ENCODE measurements at places on chromosomes 4 and X. TPM values are rescaled to one million over a fixed set of nuclear protein-coding genes. Genes with fewer than 3 reads are reported as not detected.

- H3K4me1 ChIP-seq: peaks cover 12% of the 10 kb centered on the region
These were observed 1.6 kb upstream of the APBB2 start for GRCh38 chr4:41215969-41216293.

DNA sequence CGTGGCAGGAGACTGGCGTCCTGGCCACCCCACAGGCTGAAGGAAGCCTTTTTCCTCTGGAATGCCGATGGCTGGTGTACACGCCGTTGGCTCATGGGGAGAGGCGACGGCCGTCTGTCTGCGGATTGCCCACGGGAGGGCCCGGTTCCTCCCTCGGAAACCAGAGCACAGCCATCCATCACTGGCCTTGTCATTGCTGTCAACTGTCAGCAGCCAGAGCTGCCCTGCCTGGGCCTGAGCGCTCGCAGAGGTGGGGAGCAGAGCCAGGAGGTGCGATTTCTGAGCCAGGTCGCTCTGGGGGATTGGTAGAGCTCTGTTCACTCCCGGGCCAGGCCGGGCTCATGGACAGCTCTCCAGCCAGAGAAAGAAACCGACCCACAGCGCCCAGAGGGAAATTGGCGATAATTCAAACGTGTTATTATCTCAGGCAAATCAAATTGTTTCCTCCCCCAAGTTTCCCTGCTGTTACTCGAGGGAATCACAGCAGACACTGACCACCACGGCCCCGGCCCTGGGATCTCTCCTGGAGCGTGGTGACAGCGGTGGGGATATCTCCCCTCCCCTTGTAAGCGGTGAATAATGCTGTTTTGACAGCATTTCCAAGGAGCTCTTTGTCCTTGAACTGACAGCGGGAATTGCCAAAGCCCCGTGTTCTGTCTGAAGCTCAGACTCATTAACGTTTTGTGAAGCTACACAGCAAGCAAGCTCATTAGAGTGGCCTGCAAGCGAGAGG lies 220.9 kb upstream of the PSAPL1 start:
- H3K27me3 ChIP-seq: no peaks in the 10 kb centered on the region
- no peaks in the 10 kb centered on the region for H3K36me3 ChIP-seq
- no peaks in the 10 kb centered on the region for H3K4me1 ChIP-seq

DNA sequence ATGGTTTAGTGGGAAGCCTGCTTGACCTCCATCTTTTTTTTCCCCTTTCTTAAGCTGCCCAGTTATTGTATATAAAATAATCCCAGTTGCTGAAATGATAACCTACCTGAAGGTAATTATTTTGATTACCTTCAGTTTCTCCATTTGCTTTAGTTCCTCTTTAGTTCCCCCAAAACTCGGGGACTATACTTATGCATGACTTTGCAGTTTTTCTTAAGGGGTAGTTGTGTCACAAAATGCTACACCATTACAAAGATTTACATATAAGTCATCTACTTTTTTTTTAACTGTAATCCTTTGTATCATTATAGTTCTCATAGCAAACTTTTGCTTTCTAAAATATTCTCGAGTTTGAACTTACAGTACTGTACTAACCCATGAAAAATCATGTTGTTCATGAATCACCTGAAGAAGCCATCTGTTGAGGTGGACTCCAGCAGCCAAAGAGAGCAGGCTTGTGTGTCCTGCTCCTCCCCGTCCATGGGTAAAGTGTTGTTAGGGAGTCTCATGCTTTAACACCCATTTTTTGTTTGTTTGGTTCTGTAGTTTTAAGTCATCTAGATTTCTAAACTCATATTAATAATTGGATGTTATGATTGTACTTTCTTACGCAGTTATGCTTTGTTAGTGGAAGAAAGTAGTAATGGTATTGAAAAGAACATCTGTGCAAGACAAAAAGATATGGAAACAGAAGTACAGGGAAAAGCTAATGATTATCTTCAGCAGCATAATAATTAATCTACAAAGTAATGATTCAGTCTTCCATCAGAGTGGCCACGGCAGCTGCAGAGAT lies 34.6 kb downstream of the HADH start:
- no peaks in the 10 kb centered on the region for H3K4me1 ChIP-seq
- H3K36me3 ChIP-seq: peaks cover 42% of the 10 kb centered on the region
- DNase-seq: no peak
- no peaks in the 10 kb centered on the region for H3K27me3 ChIP-seq
- no peak overlapping the region for H3K27ac ChIP-seq

GRCh38 chrX:63050225-63050624 lies 300.9 kb downstream of the SPIN4 start:
- H3K27me3 ChIP-seq: no peaks in the 10 kb centered on the region
- DNase-seq: no peak
- H3K4me3 ChIP-seq: no peak overlapping the region

DNA sequence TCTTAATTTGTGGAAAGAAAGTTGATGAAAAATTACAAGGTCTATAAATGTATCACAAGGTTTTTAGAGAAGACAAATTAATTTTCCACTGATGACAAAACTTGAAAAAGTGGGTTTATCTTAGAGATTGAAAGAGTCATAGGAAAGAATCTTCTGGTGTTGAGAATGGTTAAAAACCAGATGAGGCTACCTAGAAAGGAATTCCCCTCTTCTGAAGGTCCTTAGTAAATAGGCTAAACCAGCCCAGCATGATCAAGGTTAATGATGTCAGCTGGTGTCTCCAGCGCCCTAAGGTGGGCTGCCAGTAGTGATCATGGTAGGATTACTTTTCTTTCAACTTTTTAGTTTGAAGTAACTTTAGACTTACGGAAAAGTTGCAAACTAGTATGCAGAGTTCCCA lies 71.8 kb upstream of the PGRMC2 start:
- no peak for DNase-seq
- no peaks in the 10 kb centered on the region for H3K36me3 ChIP-seq
- no peak overlapping the region for H3K4me3 ChIP-seq
- peaks cover 14% of the 10 kb centered on the region for H3K4me1 ChIP-seq

- H3K36me3 ChIP-seq: no peaks in the 10 kb centered on the region
- H3K4me3 ChIP-seq: peak overlapping the region; percentile 33
- peaks cover 71% of the 10 kb centered on the region for H3K4me1 ChIP-seq
- peak overlapping the region; percentile 74 for H3K27ac ChIP-seq
- no peaks in the 10 kb centered on the region for H3K27me3 ChIP-seq
These were observed 7.9 kb downstream of the OGT start for GRCh38 chrX:71540801-71541200.

GRCh38 chr4:110610940-110611831 lies 11.7 kb downstream of the PITX2 start:
- H3K36me3 ChIP-seq: no peaks in the 10 kb centered on the region
- peaks cover 32% of the 10 kb centered on the region for H3K27me3 ChIP-seq
- H3K27ac ChIP-seq: no peak overlapping the region
- peaks cover 2% of the 10 kb centered on the region for H3K4me1 ChIP-seq
- peak overlapping the region; percentile 47 for H3K4me3 ChIP-seq

GRCh38 chr4:13640149-13640940 lies 12.8 kb upstream of the BOD1L1 start:
- H3K4me1 ChIP-seq: peaks cover 12% of the 10 kb centered on the region
- no peak for DNase-seq
- no peaks in the 10 kb centered on the region for H3K36me3 ChIP-seq
- H3K27ac ChIP-seq: no peak overlapping the region
- no peaks in the 10 kb centered on the region for H3K27me3 ChIP-seq

- H3K4me3 ChIP-seq: no peak overlapping the region
- H3K27me3 ChIP-seq: no peaks in the 10 kb centered on the region
- peaks cover 4% of the 10 kb centered on the region for H3K36me3 ChIP-seq
- H3K27ac ChIP-seq: no peak overlapping the region
- H3K4me1 ChIP-seq: peaks cover 4% of the 10 kb centered on the region
- no peak for DNase-seq
These were observed 36.1 kb downstream of the DCK start for GRCh38 chr4:71029504-71029903.

DNA sequence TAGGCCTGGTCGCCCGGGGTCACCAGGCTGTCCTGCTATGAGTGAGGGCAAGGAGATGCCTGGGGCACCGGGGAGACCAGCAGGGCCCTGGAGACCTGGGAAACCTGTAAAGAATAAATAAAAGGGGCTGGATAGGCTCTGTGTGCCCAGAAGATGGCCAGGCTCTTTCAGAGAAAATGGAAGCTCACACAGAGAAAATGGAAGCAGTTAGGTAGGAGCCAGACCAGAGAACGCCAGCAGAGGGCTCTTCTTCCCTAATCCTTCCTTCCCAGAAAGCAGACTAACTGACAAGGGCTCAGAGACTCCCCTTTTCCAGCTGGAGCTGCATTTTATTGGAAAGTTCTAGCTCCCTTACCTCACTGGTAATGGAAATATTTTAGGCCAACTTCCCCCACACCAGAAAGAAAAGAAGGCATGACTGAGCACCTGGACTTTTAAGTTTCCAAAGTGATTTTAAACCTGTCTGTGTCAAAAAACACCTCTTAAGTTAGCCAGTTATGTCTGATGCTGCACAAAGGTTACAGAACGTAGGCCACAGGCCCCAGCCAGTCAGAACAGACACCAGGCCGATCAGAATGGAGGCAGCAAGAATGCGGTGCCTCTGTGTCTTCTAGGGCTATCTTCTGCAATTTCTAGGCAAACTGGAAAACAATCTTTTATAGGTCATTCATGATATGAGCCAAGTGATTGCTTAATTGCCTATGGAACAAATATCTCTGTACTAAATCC lies 74.0 kb downstream of the ATG4A start:
- no peak for DNase-seq
- no peak overlapping the region for H3K4me3 ChIP-seq
- no peaks in the 10 kb centered on the region for H3K4me1 ChIP-seq
- no peaks in the 10 kb centered on the region for H3K27me3 ChIP-seq
- no peaks in the 10 kb centered on the region for H3K36me3 ChIP-seq
- H3K27ac ChIP-seq: no peak overlapping the region

- H3K36me3 ChIP-seq: no peaks in the 10 kb centered on the region
- no peak for DNase-seq
- H3K27me3 ChIP-seq: no peaks in the 10 kb centered on the region
- no peaks in the 10 kb centered on the region for H3K4me1 ChIP-seq
- no peak overlapping the region for H3K27ac ChIP-seq
- H3K4me3 ChIP-seq: no peak overlapping the region
These were observed 6.0 kb upstream of the HPGDS start for GRCh38 chr4:94348666-94349065.

- no peaks in the 10 kb centered on the region for H3K27me3 ChIP-seq
- no peak overlapping the region for H3K27ac ChIP-seq
- H3K36me3 ChIP-seq: no peaks in the 10 kb centered on the region
- H3K4me3 ChIP-seq: no peak overlapping the region
- no peak for DNase-seq
- H3K4me1 ChIP-seq: no peaks in the 10 kb centered on the region
These were observed 107.5 kb downstream of the STK32B start for GRCh38 chr4:5158825-5159224.

DNA sequence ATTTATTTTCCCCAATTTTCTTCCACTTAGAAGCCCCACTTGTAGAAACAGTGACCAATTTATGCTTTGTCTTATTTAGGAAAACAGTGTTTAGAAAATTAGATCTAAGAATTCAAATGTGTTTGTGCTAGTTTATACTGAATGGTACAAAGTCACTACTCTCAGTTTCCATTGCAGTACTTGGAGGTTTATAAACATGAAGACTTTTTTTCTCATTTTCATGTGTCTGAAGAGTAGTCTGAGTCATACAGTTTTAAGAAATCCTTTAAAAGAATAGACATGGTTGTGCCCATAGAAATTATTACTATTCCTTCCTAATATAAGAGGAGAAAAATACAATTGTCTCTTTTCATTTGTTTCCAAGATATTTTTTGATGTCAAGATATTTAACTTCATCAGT lies 458.7 kb downstream of the NAF1 start:
- DNase-seq: no peak
- H3K27me3 ChIP-seq: no peaks in the 10 kb centered on the region
- no peaks in the 10 kb centered on the region for H3K36me3 ChIP-seq

DNA sequence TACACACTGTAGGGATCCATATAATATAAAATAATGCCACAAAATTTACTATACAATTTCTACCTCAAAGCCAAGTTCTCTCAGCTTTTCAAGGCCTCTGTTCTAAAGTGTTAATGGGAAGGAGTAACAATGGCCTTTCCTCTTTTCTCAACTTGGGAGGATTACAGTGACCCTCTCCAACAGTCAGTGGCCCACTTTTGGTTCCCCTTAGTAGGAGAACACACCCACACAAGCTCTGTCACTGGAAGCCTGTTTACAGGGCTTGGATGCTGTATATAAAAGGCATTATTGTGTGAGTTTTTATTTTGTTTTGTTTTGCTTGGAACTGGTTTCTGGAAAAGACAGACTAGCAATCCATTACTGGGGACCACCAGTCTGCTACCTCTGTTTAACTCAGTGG lies 1.8 kb downstream of the ARHGEF6 start:
- DNase-seq: no peak
- no peaks in the 10 kb centered on the region for H3K27me3 ChIP-seq
- no peaks in the 10 kb centered on the region for H3K36me3 ChIP-seq

- no peaks in the 10 kb centered on the region for H3K27me3 ChIP-seq
- no peak for DNase-seq
- no peak overlapping the region for H3K4me3 ChIP-seq
- no peak overlapping the region for H3K27ac ChIP-seq
These were observed 112.3 kb upstream of the SFRP2 start for GRCh38 chr4:153901220-153901619.

The KDM6A gene
- total RNA-seq: 26.9 TPM

The SSX3 gene
- total RNA-seq: not detected

The PIM2 gene
- 21.9 TPM for total RNA-seq

The CSAG1 gene
- not detected for total RNA-seq

The GSX2 gene
- total RNA-seq: not detected

The PGAM4 gene
- total RNA-seq: not detected

The SLC9B1 gene
- not detected for total RNA-seq

The RPS6KA6 gene
- 9.6 TPM for total RNA-seq
